K562 (cell line): ENCODE measurements at places on chromosomes 2 and 18. TPM values are rescaled to one million over a fixed set of nuclear protein-coding genes. Genes with fewer than 3 reads are reported as not detected.

The TBR1 gene
- not detected in 2 replicates for total RNA-seq

The KIF3C gene
- 6.1 and 6.7 TPM in 2 replicates for total RNA-seq

The KIAA2012 gene
- total RNA-seq: not detected in 2 replicates

The DHRS9 gene
- 0.27 and 0.49 TPM in 2 replicates for total RNA-seq

The IL36A gene
- not detected in 2 replicates for total RNA-seq

The CCDC121 gene
- total RNA-seq: 3.3 TPM in 2 replicates

The KCNK3 gene
- 0.13 and 0.20 TPM in 2 replicates for total RNA-seq

The EEF1B2 gene
- total RNA-seq: 643 and 674 TPM in 2 replicates

DNA sequence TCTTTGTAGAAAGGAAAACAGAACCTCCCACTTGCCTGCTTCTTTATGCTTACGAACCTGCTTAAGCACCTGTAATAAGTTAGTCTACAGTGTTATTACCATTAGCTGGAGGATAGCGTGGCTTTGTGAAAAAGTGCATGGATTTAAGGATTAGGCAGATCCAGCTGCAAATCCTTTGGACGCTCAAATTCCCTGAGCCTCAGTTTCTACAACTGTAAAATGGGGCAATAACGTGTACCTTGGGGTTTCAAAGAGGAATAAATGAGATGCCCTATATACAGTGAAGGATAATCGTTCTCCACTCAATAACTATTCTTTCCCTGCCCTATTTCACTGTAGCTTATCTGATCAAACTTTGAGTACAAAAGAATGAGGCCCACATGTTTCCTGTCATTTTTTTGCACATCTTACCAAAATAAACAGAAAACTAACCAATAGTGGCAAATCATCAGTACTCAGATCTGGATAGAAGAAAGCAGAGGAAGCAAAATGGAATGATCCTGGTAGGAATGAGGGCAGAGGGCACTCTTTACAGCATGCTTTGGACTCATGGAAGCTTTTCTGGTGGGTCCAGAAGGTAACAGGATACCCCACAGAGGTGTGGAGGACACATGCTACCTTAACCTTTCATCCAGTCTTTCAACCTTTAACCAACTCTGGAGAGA is 14.8 kb downstream of the MOGAT1 start:
- no peak overlapping the region for H3K27ac ChIP-seq
- peaks cover 6% of the 10 kb centered on the region; the same call in 1 of the 2 replicates for H3K27me3 ChIP-seq
- H3K4me1 ChIP-seq: no peaks in the 10 kb centered on the region
- no peak for DNase-seq

- no peaks in the 10 kb centered on the region for H3K36me3 ChIP-seq
- H3K4me3 ChIP-seq: no peak overlapping the region
- peaks cover 23% of the 10 kb centered on the region for H3K27me3 ChIP-seq
- H3K4me1 ChIP-seq: no peaks in the 10 kb centered on the region
- DNase-seq: no peak
- no peak overlapping the region for H3K27ac ChIP-seq
Measured at GRCh38 chr18:78641689-78642231, 337.9 kb upstream of the SALL3 start.

GRCh38 chr2:216445501-216445900 is 33.2 kb downstream of the SMARCAL1 start:
- H3K27ac ChIP-seq: no peak overlapping the region
- no peaks in the 10 kb centered on the region for H3K27me3 ChIP-seq
- peaks cover 53% of the 10 kb centered on the region for H3K36me3 ChIP-seq
- no peaks in the 10 kb centered on the region for H3K4me1 ChIP-seq
- DNase-seq: no peak

- peaks cover 89% of the 10 kb centered on the region for H3K36me3 ChIP-seq
- H3K4me3 ChIP-seq: no peak overlapping the region
- H3K27me3 ChIP-seq: no peaks in the 10 kb centered on the region
- no peak overlapping the region for H3K27ac ChIP-seq
Measured at GRCh38 chr2:20304411-20304810, 46.2 kb downstream of the PUM2 start.

- no peaks in the 10 kb centered on the region for H3K36me3 ChIP-seq
- H3K4me1 ChIP-seq: no peaks in the 10 kb centered on the region
- DNase-seq: no peak
- H3K27ac ChIP-seq: no peak overlapping the region
Measured at GRCh38 chr2:193523662-193524061, 1328.9 kb upstream of the TMEFF2 start.

DNA sequence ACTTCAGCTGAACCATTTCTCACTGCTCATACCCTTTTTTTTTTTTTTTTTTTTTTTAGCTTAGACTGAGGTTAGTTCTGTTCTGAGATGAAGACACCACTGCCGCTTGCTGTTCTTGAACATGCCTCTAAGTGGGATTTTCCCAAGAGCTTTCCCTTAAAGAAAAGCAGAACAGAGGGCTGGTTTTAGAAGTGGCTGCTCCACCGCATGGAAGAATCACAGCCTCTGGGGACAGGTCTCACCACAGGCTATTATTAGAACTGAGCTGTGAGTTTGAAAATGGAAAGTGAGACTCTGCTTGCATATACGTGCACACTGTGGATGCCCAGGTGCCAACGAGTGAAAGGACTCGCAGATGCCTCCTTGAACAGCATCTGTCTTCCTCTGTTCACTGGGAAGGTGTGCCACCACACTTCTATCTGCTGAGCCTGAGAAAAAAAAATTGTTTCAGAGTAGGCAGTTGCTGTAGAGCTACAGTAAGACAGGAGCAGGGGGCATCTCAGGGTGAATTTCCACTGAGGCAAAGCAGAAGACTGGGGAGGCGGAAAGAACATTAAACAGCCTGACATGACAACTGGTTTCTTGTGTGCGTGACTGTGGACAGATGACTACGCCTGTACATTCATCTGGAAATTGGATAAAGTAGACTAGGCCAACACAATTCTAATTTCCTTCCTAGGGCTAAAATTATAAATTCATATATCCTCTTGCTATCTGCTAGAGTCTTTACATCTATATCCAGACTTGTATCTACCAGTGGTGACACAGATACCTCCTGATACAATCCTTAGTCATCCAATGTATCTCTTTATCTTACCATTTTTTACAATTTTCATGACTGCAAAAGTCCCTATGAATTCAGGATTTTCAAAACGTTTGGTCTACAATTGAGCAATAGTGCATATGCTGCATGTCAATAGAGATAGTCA is 1045.7 kb upstream of the CELF4 start:
- no peak overlapping the region for H3K4me3 ChIP-seq
- no peak for DNase-seq
- no peak overlapping the region for H3K27ac ChIP-seq
- H3K36me3 ChIP-seq: no peaks in the 10 kb centered on the region

GRCh38 chr18:58865033-58865590 is 435 bp downstream of the ZNF532 start:
- no peaks in the 10 kb centered on the region for H3K27me3 ChIP-seq
- no peaks in the 10 kb centered on the region for H3K4me1 ChIP-seq
- no peak for DNase-seq
- H3K36me3 ChIP-seq: no peaks in the 10 kb centered on the region
- no peak overlapping the region for H3K4me3 ChIP-seq

DNA sequence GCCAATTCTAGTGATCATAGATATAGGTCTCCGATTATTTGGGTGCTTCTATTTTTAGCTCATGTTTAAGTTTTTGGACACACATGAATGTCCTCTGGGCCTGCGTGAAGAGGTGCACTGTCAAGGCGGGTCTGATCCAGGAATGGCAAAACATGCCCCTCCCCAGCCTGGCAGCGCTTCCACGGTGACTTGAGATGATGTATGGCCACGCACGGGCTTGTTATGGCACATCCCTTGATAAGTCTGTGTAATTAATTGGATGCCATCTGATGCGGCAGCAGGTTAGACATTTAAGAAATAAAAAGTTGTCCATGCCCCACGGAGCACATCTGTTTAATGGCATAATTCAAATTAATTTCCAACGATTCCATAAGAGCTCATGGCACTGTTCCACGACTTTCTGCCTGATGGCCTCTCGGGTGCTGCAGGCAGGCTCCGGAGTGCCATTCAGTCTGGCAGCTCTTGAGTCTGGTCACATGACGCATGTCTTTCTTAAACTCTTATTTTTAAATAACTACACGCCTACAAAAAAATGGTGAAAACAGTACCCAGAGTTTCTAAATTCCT is 151.4 kb downstream of the ACKR3 start:
- no peaks in the 10 kb centered on the region for H3K36me3 ChIP-seq
- no peak for DNase-seq
- H3K27ac ChIP-seq: no peak overlapping the region
- H3K27me3 ChIP-seq: peaks cover 13% of the 10 kb centered on the region
- no peak overlapping the region for H3K4me3 ChIP-seq

GRCh38 chr2:197311421-197312033 is 947 bp upstream of the ANKRD44 start:
- no peak overlapping the region for H3K27ac ChIP-seq
- peaks cover 15% of the 10 kb centered on the region for H3K27me3 ChIP-seq
- no peak overlapping the region for H3K4me3 ChIP-seq
- H3K4me1 ChIP-seq: no peaks in the 10 kb centered on the region
- no peaks in the 10 kb centered on the region for H3K36me3 ChIP-seq
- DNase-seq: no peak

DNA sequence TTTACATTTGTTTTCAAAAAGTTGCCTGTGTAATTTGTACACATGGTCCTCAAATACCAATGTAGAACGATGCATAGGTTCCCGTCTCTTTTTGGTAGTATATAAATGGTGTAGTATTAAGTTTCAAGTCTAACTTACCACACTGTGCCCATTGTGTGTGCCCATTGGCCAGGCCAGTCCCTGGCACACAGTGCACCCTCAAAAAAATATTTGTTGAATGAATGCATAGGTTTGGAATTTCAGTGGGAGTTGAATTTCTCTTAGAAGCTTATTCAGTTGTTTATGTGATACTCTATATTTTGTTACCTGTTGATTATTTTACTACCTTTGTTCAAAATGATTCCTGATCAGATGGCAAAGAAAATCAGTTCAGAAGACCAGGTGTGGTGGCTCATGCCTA is 30.1 kb downstream of the IDH1 start:
- H3K4me3 ChIP-seq: no peak overlapping the region
- peaks cover 10% of the 10 kb centered on the region; the same call in 2 of the 3 replicates for H3K4me1 ChIP-seq
- DNase-seq: no peak
- no peaks in the 10 kb centered on the region for H3K27me3 ChIP-seq
- H3K27ac ChIP-seq: no peak overlapping the region

DNA sequence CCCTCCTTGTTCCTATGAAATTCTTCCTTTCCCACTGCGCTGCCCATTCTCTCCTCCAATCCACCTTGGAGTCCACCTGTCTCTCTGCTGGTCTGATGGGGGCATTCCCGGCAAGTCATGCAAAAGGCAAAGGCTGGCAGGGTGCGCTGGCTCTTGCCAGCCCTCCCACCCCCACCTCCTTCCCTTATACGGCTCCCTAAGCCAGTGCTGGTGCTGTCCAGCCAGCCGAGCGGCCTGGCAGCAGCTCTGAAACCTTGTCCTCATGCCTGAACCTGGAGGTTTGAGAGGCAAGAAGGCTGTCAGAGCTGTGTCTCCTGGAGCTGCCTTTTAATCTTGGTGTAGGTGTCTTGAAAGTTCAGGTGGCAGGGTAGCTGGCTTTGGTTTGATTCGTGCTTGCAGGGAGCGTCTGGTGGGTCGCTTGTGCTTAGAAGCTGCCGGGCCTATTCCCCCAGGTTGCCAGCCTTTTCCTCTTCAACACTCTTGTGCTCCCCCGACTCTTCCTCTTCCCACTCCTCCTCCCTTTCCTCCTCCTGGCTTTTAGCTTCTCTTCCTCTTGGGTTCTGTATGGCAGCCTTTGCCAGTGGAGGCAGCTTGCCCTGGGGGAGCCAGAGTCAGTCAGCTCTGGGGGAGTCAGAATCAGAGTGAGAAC is 748 bp downstream of the LIPG start:
- H3K36me3 ChIP-seq: no peaks in the 10 kb centered on the region
- no peak overlapping the region for H3K27ac ChIP-seq
- no peak overlapping the region for H3K4me3 ChIP-seq
- no peaks in the 10 kb centered on the region; the same call in 2 of the 3 replicates for H3K27me3 ChIP-seq

DNA sequence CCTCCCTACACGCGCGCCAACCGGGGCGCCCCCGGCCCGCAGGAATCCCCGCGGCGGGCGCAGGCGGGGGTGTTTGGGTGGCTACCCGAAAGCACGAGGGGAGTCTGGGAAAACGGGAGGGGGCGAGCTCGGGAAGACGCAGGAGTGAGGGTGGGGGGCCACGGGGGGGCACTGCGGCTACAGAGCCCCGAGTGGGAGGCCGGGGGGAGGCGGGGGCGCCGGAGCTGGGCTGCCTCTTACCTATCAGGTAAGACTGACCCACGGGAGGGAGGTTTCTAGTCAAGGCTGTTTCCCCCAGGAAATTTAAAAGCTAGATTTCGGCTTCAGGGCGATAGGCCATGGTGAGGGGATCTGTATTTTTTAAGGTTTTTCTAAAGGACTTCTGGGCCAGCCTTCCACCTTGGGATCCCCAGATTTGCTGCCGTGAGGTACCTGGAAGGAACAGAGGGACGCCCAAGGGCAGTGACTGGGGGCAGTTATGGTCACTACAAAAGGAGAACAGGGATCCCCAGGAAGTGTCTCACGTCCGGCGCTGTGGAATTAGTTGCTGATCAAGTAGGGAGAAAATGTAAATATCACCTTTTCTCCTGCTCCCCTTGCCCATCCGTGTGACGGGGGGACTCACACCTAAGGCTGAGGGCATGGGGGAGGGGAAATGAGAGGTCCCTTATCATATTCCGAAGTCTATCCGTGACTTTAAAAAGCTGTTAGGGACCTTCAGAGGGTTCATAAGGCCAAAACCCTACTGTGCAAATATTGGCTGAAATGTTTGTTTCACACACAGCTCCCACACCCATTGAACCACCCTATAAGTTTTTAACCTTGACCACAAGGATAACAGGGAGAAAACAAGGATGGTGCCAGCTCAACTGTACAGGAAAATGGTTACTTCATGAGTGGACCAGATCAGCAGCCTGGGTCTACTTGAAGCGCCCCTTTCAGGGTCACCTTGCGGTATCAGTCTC is 638 bp upstream of the IRS1 start:
- H3K27me3 ChIP-seq: no peaks in the 10 kb centered on the region
- H3K4me3 ChIP-seq: peak overlapping the region; percentile 43
- DNase-seq: no peak
- no peak overlapping the region for H3K27ac ChIP-seq

DNA sequence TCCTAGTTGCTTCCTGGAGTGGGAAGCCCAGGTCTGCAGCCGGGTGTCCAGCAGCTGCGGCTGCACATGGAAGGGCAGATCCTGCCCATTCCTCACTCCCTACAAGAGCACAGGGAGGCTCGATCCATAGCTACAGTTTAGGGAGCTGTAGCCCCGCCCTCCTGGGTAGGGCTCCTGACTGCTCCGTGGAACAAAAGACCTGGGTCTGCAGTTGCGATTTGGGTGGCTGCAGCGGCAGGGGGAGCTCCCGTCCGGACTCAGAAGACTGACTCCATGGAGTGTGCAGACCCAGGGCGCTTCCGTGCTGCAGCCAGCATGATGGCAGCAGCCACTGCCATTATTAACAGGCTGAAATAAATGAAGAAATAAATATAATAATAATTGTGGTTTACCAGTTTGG is 157.3 kb downstream of the CTNNA2 start:
- H3K27ac ChIP-seq: no peak overlapping the region
- no peak overlapping the region for H3K4me3 ChIP-seq
- no peaks in the 10 kb centered on the region for H3K36me3 ChIP-seq
- H3K27me3 ChIP-seq: no peaks in the 10 kb centered on the region

GRCh38 chr2:62661263-62661635 is 44.3 kb upstream of the EHBP1 start:
- no peak overlapping the region for H3K27ac ChIP-seq
- no peak for DNase-seq
- no peaks in the 10 kb centered on the region for H3K36me3 ChIP-seq
- no peaks in the 10 kb centered on the region; the same call in 1 of the 2 replicates for H3K27me3 ChIP-seq
